ENCODE measurements at places on chromosomes 11 and 22. TPM values are rescaled to one million over a fixed set of nuclear protein-coding genes. Genes with fewer than 3 reads are reported as not detected.

The SUSD2 gene
- total RNA-seq: 1.4 TPM

The CCDC116 gene
- total RNA-seq: not detected

The OAF gene
- total RNA-seq: 215 TPM

GRCh38 chr11:68025047-68025446, 5.4 kb upstream of the NDUFS8 start:
- no peaks in the 10 kb centered on the region for H3K36me3 ChIP-seq
- no peak overlapping the region for H3K27ac ChIP-seq
- H3K27me3 ChIP-seq: no peaks in the 10 kb centered on the region
- H3K4me1 ChIP-seq: peaks cover 5% of the 10 kb centered on the region
- no peak overlapping the region for H3K4me3 ChIP-seq
- no peak for DNase-seq

DNA sequence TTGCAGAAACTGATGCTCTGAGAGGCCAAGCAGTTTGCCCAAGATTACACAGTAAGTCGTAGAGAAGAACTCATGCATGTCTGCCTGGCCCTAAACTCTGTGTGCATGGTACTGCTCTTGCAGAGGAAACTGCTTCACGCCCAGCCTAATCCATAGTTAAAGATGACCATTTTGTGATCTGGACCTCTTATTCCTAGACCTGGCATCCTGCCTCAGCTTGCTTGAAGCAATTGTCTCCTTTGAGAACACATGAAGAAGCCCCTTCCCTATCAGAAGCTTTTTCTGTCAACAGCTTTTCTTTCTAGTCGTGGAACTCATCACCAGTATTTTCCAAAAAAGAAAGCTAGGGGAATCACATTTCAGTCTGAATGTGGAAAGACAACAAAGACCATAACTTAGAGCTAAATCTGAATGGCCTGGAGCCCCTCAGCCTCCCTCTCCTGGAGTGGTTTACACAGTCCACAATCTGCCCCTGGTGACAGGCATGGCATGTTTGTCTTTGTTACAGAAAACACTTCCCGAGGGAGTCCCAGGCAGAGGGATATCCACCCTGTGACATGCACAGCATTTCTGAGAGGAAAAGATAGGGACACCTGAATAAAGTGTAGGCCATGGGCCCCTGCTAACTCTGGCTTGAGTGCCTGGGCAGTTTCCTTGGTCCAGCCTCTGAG, 2.9 kb upstream of the FZD4 start:
- no peak overlapping the region for H3K27ac ChIP-seq
- no peaks in the 10 kb centered on the region for H3K27me3 ChIP-seq
- no peak overlapping the region for H3K4me3 ChIP-seq
- H3K36me3 ChIP-seq: no peaks in the 10 kb centered on the region
- DNase-seq: no peak
- H3K4me1 ChIP-seq: peaks cover 7% of the 10 kb centered on the region
